PC-3 (cell line): ENCODE measurements at places on chromosomes 1 and 21. TPM values are rescaled to one million over a fixed set of nuclear protein-coding genes. Genes with fewer than 3 reads are reported as not detected.

Gene BCL2L15
- total RNA-seq, result 0.29 TPM in 1 of 2 replicates, not detected in the other

Gene HRNR
- not detected in 2 replicates for total RNA-seq

Gene OPTC
- total RNA-seq, result not detected in 2 replicates

Gene ITGB2
- 45.1 and 45.7 TPM in 2 replicates for total RNA-seq

Gene CELA3B
- total RNA-seq, result not detected in 2 replicates

Gene CLEC20A
- total RNA-seq, result not detected in 2 replicates

Gene MYOM3
- total RNA-seq, result 0.04 and 0.12 TPM in 2 replicates

Gene CNN3
- total RNA-seq, result 231 and 323 TPM in 2 replicates

Gene POGZ
- total RNA-seq, result 30.5 and 77.9 TPM in 2 replicates

Gene MFAP2
- total RNA-seq, result 1.8 and 3.1 TPM in 2 replicates

Gene SLC44A5
- total RNA-seq, result not detected in 2 replicates

Gene EFCAB14
- 45.7 and 52.3 TPM in 2 replicates for total RNA-seq

Gene GJA9
- total RNA-seq, result 0.35 TPM in 1 of 2 replicates, not detected in the other

Gene KRTAP19-1
- total RNA-seq, result not detected in 2 replicates

Gene OR2T2
- not detected in 2 replicates for total RNA-seq

Gene KCNA2
- total RNA-seq, result not detected in 2 replicates

Gene COL6A2
- 521 and 654 TPM in 2 replicates for total RNA-seq

Gene CDC14A
- 3.4 and 3.7 TPM in 2 replicates for total RNA-seq

Gene BRINP2
- total RNA-seq, result 2.6 and 3.7 TPM in 2 replicates

Gene RHBG
- 0.26 TPM in 1 of 2 replicates, not detected in the other for total RNA-seq

Gene C1QB
- total RNA-seq, result not detected in 2 replicates

Gene ANGPTL1
- total RNA-seq, result not detected in 2 replicates

Gene PTGFRN
- 57.4 and 77.8 TPM in 2 replicates for total RNA-seq

Gene AIRE
- not detected in 2 replicates for total RNA-seq

Gene OR2L13
- not detected in 2 replicates for total RNA-seq

Gene TP73
- 2.5 and 2.6 TPM in 2 replicates for total RNA-seq

Gene TRIM46
- total RNA-seq, result 4.1 and 5.4 TPM in 2 replicates

Gene LYPD8
- total RNA-seq, result not detected in 2 replicates

Gene GJA8
- total RNA-seq, result not detected in 2 replicates

Gene HHAT
- 2.4 and 3.4 TPM in 2 replicates for total RNA-seq
